ENCODE measurements at places on chromosomes 1 and 21. TPM values are rescaled to one million over a fixed set of nuclear protein-coding genes. Genes with fewer than 3 reads are reported as not detected.

GRCh38 chr1:81307786-81308185 lies 492.9 kb upstream of the ADGRL2 start:
- peaks cover 17% of the 10 kb centered on the region for H3K4me1 ChIP-seq
- peaks cover 3% of the 10 kb centered on the region for H3K36me3 ChIP-seq
- H3K27me3 ChIP-seq, result no peaks in the 10 kb centered on the region
- H3K4me3 ChIP-seq, result no peak overlapping the region

Gene GSTM3
- 41.4 TPM for total RNA-seq

GRCh38 chr1:75203415-75204277 lies 69.5 kb downstream of the LHX8 start:
- no peak overlapping the region for H3K27ac ChIP-seq
- no peak for DNase-seq
- H3K4me3 ChIP-seq, result no peak overlapping the region
- H3K27me3 ChIP-seq, result peaks cover 1% of the 10 kb centered on the region
- no peaks in the 10 kb centered on the region for H3K4me1 ChIP-seq
- H3K36me3 ChIP-seq, result no peaks in the 10 kb centered on the region

Gene OR2G6
- total RNA-seq, result not detected

- peaks cover 14% of the 10 kb centered on the region for H3K36me3 ChIP-seq
- H3K4me1 ChIP-seq, result peaks cover 15% of the 10 kb centered on the region
- H3K27ac ChIP-seq, result no peak overlapping the region
These were observed 143.2 kb upstream of the DMRTA2 start for GRCh38 chr1:50566405-50566804.
